ENCODE measurements at places on chromosomes 2 and 18.

GRCh38 chr2:170498619-170499018 is 216.5 kb upstream of the SP5 start:
- DNase-seq: peak; percentile 18

DNA sequence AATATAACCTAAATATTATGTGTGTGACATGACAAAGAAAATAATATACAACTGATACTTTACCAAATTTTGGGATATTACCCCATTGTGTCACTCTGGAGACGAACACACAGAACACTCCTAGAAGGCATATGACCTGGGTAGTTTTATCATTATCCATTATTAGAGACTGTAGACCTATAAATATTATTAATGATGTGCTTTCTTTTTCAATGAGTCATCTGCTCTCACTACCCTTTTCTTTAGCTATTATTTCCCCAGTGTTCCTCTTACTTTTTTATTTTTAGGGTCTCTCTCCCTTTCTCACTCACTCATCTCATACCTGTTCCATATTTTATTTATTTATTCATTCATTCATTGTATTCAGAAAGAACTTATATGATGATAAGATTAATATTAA is 143.3 kb upstream of the ITGA4 start:
- DNase-seq: no peak

- DNase-seq: no peak
Observed at GRCh38 chr2:200225951-200226350, 80.5 kb upstream of the SPATS2L start.

DNA sequence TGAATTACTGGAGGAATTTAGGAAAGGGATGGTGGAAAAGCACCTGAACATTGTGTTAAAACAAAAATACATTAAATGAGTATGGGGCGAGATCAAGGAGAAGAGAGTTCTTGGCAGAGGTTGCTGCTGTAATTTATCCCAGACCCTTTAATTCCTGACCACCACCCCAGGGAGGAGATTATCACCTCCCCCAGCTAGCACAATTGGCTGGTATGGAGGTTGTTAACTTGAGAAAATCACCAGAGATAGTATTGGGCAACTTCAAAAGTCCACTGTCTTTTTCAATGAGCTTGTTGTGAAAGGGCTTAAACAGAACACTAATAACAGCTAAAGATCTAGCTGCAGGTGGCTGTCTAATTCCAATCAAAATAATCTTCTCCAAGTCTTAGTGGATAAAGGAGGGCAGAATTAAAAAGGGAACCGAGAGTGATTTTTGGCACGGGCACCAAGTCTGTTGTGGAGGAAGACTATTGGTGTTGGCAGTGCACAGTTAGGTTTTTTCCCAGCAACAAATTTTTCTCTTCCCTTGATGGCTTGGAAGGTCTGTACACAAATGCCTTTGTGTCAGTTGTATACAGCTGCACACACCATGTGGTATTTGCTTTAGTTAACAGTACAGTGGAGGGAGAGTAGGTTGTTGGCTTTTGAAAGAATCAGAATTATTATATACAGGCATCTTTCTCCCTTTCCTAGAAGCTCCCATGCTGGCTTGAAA is 289.5 kb downstream of the SLC4A3 start:
- DNase-seq: no peak

DNA sequence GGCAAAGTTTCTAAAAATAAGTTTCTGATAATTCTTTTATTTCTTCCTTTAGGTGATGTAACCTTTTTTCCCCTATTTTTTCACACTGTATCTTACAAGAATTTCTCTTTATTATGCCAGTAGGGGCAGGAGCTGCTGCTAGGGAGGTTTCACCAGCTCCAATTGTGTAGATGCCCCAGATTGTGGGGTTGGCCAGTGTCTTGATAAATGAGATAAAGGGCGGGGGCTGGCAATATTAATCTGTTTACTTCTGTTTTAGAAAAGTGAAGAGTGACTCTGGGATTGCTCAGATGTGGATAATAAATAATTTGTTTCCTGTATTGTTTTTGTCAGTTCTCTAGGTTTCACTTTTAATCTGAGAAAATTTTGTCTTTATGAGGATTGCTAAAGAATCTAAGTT is 190.4 kb downstream of the MC4R start:
- DNase-seq: no peak

GRCh38 chr18:59821983-59822382 is 77.8 kb upstream of the PMAIP1 start:
- DNase-seq: no peak

DNA sequence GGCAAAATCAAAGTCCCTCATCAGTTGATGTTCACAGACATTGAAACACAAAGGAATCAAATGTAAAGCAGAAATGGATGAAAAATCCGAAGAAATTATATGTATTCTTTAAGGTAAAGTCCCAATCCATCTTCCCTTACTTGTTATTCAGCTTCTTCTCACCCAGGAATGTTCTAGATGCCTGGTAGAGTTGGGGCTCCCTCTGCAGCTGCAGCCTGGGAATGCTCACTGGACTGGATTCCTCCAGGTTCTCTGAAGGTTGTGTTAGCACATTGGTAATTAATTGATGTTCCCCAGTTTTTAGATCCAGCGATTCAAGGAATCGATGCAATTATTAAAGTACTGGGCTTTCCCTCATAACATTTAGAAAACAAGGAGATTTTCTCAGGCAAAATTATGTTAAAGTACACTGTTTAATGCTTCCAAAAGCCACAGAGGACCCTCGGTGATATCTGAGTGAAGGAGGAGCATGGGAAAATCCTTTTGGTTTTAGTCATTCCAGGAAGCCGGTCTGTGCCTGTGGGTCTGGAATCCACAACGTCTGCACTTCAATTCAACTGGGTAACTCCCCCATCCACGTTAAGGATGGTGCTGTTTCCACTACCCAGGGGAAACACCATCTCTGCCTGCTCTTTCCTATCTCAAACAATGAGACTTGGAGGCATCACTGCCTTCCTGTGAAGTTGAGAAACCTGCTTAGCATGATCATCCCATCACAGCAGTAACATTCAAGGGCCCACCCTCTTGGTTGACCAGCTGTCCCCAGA is 22.0 kb downstream of the NTSR2 start:
- DNase-seq: no peak

DNA sequence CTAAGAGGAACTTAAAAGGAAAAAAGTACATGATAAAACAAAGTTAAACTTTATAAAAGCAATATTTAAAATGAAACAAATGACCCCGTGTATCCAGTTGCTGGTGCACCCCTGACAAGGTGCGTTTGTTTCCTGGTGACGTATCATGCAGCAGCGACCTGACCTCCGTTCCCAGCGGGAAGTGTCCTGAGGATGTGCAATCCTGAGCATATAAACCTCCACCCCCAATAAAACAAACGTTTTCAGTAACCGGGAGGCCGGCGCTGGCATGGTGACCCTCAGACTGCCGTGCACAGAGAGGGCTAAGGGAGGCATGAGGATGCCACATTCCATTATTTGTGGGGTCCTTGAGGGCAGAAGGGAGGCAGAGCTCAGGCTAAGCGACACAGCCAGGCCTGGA is 14.8 kb downstream of the SLC66A2 start:
- DNase-seq: no peak

DNA sequence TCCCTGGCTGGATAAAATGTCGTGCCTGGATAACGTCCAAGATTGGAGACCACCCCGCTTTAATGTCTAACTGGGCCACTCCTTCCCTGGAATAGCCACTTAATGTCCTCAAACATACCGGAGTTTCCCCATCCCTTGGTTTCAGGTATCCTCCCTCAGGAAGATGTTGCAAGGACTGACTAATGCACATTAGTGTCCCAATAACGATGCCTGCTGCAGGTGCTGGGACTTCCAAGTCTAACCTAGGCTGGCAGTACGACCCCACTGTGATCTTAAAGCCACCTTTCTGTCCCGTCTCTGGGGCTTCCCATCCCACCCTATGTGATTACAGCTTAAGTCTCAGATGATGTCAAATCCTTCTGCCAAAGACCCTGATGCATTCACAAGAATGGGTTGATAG is 1.1 kb upstream of the ATP6V1C2 start:
- no peak for DNase-seq

DNA sequence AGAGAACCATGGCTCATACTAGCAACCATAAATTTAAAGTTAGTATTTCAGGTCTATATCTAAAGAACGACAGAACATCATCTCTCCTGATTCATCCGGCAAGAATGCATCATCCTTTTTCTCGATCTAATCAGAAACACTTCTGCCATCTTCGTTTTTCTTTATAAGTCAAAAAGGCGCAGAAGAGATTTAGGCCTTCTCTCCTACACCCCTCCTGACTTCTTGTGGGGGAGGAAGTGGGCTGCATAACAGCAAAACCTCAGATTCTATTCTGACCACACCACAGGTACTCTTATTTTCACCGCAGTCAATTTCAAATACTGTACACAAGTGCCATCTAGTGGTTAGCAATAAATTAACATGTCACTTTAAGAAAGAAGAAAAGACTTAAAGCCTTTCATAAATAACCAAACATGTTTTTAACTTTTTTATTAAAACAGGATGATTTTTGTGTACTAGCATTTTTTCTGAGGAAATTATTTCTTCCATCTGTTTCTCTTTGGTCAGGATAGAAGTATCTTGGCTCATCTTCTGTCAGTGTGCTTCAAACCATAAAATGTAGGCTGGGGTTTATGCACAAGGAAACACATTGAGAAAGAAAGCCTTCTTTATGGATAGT is 48.4 kb upstream of the PIK3C3 start:
- peak; percentile 56 for DNase-seq

DNA sequence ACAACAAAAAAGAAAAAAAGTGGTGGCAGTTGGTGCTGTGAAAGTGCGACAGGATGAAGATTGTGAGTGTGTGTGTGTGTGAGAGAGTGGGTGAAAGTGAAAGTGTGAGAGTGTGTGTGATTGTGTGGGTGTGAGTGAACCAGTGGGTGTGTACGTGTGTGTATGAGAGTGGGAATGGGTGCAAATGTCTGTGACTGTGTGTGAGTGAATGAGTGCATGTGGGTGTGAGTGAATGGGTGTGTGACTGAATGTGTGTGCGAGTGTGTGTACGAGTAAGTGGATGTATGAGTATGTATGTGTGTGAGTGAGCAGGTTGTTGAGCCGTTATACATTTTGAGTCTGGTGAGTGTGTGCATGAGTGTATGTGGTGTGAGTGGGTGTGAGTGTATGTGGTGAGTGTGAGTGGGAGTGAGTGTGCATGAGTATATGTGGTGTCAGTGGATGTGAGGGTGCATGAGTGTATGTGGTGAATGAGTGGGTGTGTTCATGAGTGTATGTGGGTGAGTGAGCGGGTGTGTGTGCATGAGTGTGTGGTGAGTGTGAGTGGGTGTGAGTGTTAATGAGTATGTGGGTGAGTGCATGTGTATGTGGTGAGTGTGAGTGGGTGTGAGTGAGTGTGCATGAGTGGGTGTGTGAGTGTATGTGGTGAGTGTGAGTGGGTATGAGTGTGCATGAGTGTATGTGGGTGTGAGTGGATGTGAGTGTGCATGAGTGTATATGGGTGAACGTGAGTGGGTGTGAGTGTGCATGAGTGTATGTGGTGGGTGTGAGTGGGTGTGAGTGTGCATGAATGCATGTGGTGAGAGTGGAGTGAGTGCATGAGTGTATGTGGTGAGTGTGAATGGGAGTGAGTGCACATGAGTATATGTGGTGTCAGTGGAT is 69.3 kb upstream of the HPCAL1 start:
- DNase-seq: no peak

DNA sequence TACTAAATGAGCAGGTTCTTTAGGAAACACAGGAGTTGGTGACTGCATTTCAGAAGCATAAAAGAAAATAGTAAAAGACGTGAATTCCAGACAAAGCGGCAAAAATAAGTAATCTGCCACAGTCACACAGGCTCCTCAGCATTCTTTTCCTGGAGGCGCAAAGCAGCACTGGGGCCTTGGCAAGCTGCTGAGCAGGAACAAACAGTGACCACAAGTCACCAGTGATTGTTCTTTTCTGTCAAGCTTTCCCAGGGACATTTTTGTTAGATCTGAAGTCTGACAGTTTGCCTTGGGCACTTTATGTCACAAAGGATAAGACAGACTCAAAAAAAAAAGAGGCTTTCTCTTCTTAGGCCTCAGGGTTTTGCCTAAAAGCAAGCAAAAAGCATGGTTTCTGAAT is 216.2 kb downstream of the CDH20 start:
- DNase-seq: no peak

DNA sequence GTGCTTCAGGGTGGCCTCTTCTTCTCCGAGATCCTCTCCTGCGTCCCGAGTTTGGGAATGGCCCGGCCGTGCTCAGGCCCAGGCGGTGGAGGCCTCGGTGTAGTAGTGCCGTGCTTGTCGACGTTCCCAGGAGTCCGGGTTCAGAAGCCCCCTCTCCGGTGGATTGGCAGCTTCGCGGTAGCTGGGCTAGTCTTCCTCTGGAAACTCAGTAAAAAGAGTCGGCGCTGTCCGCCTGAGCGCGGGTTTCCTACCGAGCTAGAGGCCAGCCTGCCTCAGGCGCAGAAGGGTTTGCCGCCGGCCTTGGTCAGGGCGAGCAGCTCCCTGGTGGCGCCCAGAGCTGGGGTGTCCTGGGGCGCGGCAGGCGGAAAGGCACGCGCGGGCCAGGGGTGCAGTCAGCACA is 3.2 kb downstream of the RALBP1 start:
- DNase-seq: no peak

DNA sequence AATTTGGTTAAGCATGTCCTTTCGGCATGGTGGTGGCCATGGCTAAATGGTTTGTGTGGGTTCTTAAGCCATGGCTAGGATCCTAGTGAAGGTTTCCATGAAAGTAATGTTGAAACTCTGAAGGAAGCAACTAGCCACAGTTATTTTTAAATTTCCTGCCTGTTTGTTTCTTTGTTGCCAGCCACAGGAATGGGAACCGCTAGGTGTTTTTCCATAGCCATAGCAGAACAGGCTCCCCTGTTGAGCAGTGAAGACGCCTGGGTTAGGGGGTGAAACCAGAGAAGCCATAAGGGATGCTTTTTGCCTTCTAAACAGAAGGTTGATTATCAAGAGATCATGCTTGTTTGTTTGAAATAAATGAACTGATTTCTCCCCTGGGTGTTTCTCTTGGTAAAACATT is 60.1 kb upstream of the CHMP1B start:
- DNase-seq: no peak

DNA sequence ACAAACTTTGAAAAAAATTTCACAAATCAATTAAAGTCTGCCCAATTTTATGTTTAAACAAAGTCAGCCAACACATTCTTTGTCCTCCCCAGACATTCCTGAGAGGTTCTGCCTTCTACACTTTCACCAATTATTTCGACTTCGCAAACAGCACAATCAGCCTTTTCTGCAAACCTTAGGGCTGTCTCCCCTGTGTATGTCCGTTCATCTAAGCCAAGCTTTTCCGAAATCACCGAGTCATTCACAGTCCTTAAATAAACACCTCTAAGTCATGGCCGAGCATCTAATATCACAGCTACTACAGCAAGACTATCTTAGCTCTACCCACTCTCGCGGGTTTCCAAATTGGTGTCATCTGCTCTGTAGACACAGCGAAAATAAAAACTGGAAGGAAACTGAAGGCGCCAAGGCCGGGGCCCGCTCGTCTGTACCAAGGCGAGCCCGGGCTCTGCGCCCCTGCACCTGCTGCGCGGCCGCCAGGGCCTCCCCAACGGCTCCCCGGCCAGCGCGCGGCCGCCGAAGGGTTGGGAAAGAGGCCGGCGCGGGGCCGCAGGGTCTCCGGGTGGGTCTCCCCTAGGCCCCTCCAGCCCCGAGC is 730 bp downstream of the ODC1 start:
- peak; percentile 53 for DNase-seq

All from NCI-H2081 (cell line).